ENCODE measurements at places on chromosomes 13 and 19. TPM values are rescaled to one million over a fixed set of nuclear protein-coding genes. Genes with fewer than 3 reads are reported as not detected.

Gene CGB2
- total RNA-seq = not detected

Gene SELENOV
- total RNA-seq = not detected

Gene ZNF610
- total RNA-seq = 2.6 TPM

Gene ZNF416
- 4.8 TPM for total RNA-seq

Gene ZNF547
- 5.1 TPM for total RNA-seq

Data from melanocyte of skin (primary cell).